ENCODE measurements at places on chromosomes 12 and 14. TPM values are rescaled to one million over a fixed set of nuclear protein-coding genes. Genes with fewer than 3 reads are reported as not detected.

Gene RHEBL1
- total RNA-seq, result not detected

Gene ERP27
- total RNA-seq, result 0.24 TPM

Gene MORN3
- total RNA-seq, result not detected

Gene TSHR
- total RNA-seq, result 0.60 TPM

DNA sequence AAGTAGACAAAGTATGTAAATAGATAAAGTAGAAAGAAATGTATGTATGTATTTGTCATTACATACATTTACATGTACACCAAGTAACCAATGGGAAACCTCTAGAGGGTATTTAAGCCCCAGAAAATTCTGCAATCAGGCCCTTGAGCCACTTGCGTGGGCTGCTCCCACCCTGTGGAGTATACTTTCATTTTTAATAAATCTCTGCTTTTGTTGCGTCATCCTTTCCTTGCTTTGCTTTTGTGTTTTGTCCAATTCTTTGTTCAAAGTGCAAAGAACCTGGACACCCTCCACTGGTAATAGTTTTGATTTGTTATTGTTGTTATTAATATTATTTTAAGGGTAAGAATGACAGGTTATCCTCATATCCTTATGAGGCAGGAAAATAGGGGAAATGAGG, 21.8 kb downstream of the CAPS2 start:
- no peak for DNase-seq

DNA sequence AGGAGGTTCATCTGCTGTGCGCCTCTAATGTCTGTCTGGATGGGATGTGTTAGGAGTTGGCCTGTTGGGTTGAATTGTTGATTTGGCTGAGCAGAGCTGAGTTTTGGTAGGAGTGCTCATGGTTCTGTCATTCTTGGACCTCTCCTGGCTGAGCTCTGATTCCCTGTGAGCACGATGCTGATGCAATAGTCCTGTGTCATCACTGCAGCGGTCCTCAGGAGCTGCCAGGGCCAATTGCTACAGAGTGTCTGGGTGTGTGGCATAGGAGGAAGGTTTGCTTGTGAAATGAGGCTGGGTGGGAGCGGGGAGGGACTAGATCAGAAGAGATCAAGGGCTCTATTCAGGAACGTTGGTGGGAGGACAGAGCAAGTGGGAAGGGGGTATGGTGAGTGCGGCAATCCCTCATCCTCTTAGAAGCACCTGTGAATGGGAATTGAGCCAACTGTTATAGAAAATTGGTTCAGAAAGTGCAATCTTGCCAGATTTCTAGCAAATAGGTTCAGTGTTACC, 21.2 kb downstream of the PEX5 start:
- no peak for DNase-seq

DNA sequence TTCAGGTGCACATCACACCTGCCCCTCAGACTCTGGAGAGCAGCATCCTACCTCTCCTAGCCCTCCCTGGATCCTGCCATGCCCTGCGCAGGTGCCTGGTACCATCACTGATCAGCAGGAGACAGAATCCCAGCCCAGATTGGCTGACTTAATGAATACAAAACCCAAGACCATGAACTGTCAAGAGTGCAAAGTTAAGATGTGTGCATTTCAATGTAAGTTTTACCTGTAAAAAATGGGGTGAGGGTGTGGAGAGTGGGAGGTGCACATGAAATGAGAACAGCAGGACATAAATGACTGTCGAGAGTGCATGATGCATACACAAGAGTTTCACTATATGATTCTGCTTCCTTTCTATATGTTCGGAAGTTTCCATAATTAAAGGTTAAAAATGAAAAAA, 57.9 kb upstream of the GPR68 start:
- DNase-seq, result no peak

GRCh38 chr12:128445415-128446127, 178.6 kb downstream of the TMEM132C start:
- no peak for DNase-seq

DNA sequence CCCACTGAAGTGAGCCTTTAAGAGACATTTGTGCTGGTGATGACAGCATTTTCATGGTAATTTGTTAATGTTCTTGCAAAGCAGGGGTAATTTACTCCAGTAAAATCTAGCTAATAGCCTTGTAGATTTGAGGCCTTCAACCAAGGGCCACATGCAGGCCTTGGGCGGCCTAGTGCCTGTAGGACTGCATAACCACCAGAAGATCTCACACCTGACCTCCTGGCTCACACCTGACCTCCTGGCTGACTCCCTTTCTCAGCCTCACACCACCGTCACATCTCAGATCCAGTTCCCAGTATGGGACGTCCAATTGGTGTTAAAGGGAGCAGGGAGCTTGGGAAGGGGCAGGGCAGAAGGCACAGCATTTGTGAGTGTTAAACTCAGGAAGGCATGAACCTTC, 26.9 kb downstream of the C12orf42 start:
- no peak for DNase-seq

DNA sequence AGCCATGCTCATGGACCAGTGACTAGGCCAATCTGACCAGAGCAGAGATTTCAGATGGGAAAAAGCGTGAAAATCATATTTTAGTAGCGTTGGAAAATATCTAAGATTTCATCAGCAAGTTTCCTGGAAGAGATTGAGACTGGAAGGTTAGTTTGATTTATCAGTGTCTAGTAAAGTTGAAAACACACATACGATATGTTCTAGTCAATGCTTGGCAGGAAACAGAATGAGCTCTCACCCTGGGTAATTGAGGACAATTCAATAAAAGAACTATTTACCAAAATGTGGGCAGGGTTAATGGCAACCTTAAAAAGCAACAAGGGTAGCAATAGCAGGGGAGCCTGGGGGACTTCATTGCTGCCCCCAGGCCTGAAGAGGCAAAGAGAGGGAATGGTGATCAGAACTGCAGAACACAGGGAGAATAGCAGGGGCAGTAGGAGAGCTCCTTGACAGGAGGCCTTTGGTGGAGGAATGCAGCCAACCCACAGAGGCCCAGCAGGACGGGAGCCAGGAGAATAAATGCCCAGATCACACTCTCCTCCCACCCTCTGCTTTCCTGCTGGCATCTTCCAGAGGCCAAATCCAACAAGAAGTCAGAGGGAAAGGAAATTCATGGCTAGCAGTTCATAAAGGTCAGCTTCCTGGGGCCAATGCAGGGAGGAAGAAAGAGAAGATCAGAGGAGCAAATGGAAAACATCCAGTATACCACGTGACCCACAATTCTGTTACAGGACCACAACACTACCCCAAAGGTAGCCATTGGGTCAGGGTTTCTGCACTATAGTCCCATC, 27.6 kb upstream of the LRP6 start:
- no peak for DNase-seq

DNA sequence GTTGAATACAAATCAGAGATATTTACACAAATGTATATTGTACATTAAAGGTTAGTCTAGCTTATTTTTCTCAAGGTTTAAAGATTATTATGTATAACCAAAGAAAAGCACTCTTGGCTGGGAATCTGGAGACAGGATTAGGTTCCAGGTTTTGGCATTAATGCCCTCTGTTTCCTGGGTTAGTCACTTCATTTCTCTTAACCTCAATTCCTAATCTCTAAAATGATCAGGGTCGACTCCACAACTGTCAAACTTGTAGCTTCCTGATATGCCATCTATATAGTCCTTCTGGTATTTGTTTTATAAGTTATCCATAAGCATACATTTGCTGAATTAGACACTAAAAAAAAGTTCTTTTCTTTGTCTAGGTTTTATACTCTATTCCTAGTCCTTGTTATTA, 2.6 kb downstream of the ITPR2 start:
- no peak for DNase-seq

Data from psoas muscle (tissue), 8 donors.